ENCODE measurements at places on chromosomes 13 and 19. TPM values are rescaled to one million over a fixed set of nuclear protein-coding genes. Genes with fewer than 3 reads are reported as not detected.

DLL3 gene
- total RNA-seq, result 2.6 TPM

ZNF556 gene
- total RNA-seq, result 8.3 TPM

GPR42 gene
- total RNA-seq, result not detected

TMEM150B gene
- total RNA-seq, result not detected

- DNase-seq, result peak; percentile 26
Observed at GRCh38 chr13:105336706-105337576, 1198.5 kb downstream of the EFNB2 start.

DNA sequence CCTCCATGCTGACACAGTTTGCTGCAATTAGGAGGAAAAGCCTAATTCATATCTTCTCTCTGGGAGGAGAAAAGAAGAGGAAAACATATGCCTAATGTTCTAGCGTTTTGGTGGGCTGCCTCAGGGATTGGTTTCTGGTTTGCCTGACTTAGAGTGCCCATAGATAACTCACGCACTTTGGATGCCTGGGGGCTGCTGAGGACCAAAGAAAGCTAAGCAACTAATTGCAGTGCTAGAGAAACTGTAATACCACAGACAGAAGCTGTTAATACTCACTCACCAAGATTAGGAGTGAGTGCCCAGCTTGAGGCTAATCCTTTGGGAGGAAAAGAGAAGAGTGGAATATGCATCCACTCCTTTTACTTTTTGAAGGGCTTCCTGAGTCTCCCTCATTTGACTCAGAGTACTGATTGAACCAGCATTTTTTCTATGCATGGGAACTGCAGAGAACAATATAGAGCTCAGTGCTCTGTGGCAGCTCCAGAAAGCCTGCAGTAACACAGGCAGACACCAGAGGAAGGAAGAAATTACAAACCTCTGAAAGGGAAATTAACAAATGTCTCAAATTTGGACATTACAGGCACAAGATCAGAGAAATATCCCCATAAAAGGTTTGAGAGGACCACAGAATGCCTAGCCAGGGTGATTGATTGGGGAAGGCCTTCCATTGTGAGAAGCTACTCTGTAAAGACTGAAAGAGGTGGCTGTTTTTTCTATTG, 666.4 kb downstream of the OLFM4 start:
- DNase-seq, result no peak

GRCh38 chr13:20301403-20302071, 69.4 kb upstream of the GJB6 start:
- no peak for DNase-seq

DNA sequence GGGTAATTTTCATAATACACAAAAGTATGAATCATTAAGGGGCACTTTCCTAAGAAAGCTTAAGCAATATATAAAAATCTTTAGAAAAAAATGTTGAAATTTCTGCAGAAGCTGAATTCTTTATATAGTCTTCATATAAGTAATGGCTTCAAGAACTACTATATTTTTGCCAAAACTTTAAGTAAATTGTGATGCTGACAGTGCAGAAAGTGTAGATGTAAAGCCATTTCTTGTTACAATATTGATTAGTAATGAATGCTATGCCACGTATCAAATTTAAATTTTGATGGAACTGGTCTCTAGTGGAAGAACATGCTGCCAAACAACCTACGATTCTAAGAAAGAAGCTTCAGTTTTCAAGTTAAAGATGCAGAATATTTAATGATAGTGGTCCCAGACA, 1210.0 kb downstream of the SLITRK1 start:
- no peak for DNase-seq

DNA sequence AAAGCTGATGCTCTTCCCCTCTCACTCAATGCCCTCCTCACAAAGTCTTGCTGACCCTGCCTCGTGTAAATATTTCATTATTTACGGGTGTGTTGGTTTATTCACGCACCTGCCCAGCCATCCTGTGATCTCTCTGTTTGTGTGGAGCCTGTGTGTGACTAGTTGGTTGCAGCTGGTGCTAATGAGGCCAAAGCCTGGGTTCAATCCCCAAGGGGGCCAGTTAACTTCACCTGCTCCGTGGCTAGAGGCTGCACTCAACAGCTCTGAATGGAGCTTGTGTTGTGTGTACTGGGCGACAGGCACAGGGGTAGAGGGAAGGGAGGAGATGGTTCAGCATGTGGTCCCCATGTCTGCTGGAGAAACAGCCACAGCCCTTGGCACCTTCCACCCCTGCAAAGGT, 109.5 kb downstream of the DNAJC15 start:
- DNase-seq, result peak; percentile 22

GRCh38 chr13:82688400-82688994, 1193.8 kb downstream of the SLITRK1 start:
- peak; percentile 46 for DNase-seq

GRCh38 chr13:28540612-28541011, 45.7 kb upstream of the FLT1 start:
- no peak for DNase-seq

- no peak for DNase-seq
Observed at GRCh38 chr13:80901530-80901929, 560.6 kb upstream of the SPRY2 start.

DNA sequence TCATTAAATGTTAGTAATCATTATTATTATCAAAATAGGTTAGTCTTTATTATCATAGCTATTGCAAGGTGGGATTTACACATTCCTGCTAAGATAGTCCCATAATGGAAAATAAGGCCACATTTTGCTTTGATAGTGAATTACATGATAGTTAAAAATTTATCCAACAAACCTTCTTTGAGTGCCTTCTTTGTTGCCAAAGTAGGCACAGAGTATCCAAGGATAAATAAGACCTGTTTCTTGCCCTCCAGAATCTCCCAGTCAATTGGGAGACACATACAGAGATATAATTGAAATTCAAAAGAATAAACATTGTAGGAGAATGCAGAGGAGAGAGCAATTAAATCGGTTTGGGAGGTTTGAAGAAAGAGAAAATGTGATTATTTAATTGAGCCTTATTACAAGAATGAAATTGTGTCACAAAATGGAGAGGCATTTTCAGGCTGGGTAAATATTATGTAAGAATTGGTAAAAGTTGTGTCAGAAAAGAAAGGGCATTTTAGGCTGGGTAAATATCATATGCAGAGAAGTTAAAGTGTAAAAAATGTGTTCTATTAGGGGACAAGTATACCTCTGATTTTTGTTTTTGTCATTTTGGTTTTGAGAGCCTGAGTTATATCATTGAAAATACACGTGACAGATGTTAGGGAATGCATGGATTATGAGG, 189.3 kb downstream of the POU4F1 start:
- DNase-seq, result no peak

DNA sequence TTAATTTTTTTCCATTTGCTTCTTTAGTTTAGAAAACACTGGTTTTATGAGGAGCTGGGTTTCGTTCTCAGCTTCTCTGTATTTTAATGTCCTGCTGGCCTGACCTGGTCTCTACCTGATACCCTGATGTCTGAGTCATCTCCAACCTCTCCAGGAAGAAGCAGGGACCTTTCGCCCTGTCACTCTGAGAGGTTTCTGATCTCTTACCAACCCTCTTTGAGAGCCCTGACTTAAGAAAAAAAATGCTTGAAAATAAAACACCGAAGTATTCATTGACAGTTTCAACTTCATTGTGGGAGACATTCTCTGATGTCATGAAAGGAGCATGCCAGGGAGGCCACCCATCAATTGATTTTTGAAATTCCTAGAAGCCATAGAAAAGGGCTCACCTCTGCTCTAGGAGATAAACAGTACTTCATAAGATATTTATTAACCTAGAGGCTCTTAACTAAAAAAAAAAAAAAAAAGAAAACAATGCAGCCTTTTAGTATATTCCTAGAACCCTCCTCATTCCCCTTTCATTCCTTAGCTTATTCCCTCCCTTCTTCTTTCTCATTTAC, 234.8 kb downstream of the ENOX1 start:
- DNase-seq, result no peak

GRCh38 chr13:97648881-97649224, 214.9 kb downstream of the RAP2A start:
- no peak for DNase-seq

DNA sequence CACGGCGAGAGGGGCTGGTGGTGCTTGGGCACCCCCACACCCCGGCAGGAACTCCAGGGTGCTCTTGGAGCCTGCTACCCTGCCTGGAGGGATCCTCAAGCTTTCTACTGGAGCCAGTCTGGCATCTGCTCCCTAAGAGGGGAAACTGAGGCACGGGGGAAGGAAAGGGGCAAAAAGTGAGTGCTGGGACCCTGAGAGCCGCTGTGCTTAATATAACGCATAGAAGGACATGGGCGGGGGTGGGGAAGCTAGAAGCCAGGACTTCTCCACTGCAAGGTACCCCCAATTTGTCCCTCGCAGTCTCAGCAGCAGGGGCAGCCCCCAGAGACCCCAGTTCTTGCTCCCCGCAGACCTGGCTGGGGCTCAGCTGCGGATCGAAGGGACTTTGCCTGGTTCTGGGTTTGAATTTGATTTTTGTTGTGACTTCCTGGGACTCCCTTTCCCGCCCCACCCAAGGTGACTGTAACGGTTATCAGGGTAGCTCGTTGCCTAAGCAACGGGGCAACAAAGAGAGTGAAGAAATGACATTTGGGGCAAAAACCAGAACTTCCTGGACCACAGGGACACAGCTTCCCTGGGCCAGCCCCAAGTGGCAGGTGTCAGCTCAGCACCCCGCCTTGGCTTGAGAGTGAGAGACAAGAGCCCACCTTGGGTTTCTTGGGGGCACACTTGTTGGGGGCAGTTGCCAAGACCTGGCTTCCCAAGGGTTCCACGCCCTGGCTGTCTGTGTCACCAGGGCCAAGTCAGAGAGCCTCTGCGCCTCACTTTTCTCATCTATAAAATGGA, 638 bp downstream of the ADGRE5 start:
- peak; percentile 64 for DNase-seq

DNA sequence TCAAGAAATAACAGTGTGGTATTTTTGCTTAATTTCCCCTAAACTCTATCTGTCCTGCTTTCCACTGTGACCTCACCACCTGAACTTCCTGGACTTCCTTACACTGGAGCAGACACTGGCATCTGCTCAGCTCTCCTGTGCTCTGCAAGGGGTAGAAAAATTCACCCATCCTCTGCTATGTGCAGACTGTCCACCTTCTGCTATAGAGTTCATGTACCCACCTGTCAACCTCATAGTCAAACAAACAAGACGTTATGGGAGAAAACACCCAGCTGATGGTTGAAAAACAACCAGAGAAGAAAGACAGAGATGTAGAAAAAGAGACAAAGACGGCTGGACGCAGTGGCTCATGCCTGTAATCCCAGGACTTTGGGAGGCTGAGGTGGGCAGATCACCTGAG, 12.2 kb downstream of the LAIR1 start:
- DNase-seq, result no peak
